ENCODE measurements at places on chromosomes 3 and 15.

DNA sequence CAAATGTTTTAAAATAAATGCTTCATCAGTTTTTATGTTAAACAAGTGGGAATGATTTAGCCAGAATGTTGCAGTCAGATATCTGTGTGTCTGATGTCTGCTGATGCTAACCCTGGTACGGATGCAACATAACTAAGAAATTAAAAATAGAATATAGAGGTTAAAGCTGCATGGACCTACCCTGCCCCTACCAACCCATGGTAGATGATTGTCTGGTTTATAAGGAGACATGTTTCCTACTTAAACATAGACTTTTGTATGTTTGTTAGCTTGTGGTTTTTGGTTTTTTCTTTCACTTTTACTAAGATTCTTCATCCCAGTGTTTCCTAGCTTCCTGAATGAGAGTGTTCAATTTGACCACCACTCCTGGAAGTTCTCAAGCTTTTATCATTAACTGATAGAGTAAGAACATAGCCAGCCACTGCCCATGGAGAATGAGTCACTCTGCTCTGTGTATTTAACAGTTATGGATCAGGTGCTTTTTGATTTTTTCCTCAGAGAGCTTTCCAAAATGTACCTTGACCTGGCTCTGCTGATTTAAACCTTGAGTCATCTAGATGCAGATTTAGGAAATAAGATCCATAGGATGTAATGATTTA, 70.7 kb upstream of the VEPH1 start:
- DNase-seq = no peak

GRCh38 chr3:85935171-85935570, 976.4 kb downstream of the CADM2 start:
- no peak for DNase-seq

- DNase-seq = no peak
These were observed 959 bp upstream of the RASA2 start for GRCh38 chr3:141485641-141486495.

- no peak for DNase-seq
These were observed 103.5 kb downstream of the UBE3A start for GRCh38 chr15:25335279-25335678.

DNA sequence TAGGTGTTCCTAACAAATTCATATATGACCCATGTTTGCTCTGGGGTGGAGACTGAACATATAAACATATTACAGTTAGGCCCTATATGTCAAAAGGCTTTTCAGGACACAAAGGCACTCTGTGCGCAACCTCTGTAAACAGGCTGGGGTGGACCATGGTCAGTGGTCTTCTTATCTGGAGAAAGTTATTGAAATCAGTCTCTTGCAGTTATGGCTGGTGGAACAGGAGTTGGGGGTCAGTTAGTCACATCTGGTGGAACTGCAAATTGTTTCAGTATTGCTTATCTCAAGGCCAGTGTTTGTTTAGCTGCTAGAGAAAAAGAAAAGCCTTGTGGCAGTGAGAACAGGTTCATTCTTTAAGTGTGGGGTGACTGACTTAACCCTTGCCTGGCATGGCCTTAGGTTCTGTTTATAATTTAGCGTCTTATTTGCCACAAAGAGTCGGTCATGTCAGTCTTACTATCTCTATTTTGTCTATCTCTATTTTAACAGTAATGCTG, 5.9 kb upstream of the GP9 start:
- no peak for DNase-seq

DNA sequence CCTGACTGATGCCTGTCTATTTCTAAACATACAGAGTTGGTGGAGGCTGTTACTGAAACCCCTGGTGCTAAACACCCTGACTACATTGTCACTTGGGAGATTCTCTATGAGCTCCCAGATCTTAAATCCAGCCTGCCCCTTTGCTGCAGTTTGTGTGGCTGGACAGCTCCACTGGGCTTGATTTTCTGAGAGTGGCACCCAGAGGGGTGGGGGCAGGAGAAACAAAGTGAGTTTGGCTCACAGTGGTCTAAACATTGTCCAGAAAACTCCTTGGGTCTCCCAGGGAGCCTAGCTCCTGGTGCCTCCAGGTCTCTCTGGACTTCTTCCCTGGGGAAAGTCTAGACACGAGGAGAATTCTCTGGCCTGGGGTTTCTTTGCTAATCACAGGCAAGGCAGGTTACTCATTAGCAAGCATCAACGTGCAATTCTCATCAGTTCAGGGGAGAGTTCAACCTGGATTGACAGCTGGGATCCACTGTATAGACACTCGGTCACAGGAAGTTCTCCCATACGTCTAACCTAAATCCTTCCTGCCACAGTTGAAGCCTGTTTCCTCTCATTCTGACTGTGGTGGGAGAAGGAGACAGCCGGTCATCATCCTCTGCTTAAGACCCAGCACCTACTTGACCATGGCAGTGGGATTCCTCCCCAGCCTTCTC, 7.1 kb upstream of the DLL4 start:
- DNase-seq = no peak

DNA sequence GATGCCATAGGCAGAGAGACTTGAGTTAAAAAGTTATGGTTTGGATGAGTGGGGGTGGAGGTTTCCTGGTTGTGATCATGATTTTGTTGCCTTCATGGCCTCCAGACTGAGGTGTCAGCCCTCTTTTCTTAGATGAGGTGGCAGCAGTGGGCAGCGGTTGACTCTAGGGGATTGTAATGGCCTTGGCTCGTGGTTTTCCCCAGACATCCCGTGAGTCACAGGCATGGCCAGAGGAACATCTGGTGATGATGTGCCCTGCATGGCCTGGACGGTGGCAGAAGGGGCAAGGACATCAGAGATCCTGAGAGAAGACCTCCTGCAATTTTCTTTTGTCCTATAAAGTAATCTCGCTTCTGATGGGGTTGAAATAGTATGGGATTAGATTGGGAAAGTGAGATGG, 12.4 kb downstream of the RETNLB start:
- DNase-seq = no peak

GRCh38 chr3:46864061-46864881, 1.0 kb upstream of the MYL3 start:
- DNase-seq = no peak

- no peak for DNase-seq
These were observed 835.3 kb upstream of the CFAP20DC start for GRCh38 chr3:59885101-59885500.

- DNase-seq = no peak
These were observed 675 bp downstream of the TSEN2 start for GRCh38 chr3:12484983-12485327.

- no peak for DNase-seq
These were observed 44.9 kb downstream of the SPATA16 start for GRCh38 chr3:173096140-173096539.

DNA sequence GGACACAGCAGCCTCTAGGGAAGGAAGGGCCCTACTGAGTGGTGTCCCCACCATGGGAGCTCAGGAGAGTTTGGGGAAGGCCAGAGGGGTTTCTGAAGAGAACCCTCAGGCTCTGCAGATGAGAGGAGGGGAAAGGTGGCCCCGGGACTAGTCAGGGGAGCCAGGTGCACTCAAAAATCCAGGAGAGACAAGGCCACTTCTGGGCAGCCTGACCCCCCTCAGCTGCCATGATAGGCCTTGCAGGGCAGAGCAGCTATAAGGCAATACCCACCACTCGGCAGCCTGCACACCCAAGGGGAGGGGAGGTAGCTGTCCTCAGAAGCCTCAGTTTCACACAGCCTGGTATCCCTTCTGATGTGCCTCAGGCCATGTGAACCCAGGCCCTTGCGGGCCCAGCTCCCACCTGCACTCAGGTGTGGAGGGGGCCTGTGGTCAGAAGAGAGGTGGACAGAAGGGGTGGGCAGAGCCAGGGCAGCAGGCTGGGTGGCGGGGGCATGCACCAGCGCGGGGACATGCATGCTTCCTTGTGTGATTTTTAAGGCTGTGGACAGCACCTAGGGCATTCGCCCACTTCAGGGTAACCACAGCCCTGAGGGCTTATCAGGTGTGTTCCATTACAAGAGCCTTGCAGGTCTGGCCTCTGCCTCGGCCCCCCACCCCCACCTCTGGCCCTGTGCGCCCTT, 34.6 kb downstream of the SRPRB start:
- DNase-seq = no peak

DNA sequence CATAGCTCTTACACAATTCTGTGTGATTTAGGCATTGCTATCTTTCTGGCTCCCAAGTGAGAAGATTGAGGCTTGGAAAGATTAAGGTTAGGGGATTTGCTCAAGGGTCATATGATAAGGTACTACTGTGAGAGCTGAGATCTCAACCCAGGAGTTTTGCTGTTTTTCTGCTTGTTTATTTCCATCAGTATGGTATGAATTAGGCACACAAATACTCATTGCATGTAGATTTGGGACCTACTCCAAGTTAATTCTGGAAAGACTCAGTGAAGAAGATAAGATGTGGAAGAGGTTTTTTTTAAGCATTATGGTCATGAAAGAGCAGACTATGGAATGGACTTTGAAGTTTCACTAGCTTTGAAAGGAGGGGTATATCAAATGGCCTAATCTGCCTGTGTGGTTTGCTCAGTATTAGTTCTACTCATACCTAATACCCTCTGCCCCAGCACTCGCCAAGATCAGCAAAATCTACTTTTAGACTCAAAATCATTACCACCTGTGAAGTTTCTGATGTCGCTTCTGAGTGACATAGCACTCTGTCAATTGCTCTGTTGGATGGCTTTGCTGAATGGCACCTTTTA, 12.5 kb downstream of the MBNL1 start:
- DNase-seq = no peak

GRCh38 chr3:110680450-110680849, 391.2 kb upstream of the NECTIN3 start:
- DNase-seq = no peak

All from prostate gland (tissue), 2 donors.